ENCODE measurements at places on chromosomes 4 and X. TPM values are rescaled to one million over a fixed set of nuclear protein-coding genes. Genes with fewer than 3 reads are reported as not detected.
A peak's percentile ranks its signal among the peaks of the same experiment; 100 is the strongest.

DNA sequence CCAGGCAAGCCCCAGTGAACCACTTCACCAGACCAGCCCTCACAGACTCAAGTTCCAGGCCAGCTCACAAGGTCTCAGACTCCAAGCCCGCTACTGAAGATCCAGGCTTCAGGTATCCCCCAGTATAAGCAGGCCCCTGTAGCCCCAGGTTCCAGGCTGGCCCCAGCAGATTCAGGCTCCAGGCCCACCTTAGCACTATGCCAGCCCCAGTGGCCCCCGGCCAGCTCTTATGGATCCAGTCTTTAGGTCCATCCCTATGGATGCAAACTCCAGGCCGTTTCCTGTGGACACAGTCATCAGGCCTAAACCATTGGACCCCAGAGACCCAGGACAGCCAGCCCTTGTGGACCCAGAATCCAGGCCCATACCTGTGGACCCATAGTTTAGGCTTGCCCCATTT is 277.8 kb upstream of the MAGEB18 start:
- no peak for DNase-seq

DNA sequence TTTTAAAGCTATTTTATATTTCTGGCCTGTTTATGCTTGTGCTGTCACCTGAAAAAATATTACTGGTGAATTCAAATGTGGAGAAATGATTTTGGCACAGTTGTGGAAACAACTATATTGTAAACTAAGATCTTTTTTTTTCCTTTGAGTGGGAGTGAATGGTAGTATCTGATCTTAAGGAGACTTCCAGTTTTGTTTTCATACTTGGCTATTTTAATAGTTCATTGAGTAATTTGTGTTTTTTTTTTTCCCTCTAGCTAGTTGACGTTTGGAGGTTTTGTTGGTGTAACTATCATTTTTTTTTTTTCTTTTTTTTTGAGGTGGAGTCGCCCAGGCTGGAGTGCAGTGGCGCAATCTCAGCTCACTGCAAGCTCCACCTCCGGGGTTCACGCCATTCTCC is 10.5 kb downstream of the STAG2 start:
- DNase-seq = no peak

- DNase-seq = peak; percentile 2
These were observed at the start of gene SHISA3 for GRCh38 chr4:42396752-42397634. Gene SHISA3 (plus strand): TSS chr4:42397488. CDS start chr4:42398057, 569 bp downstream.

DNA sequence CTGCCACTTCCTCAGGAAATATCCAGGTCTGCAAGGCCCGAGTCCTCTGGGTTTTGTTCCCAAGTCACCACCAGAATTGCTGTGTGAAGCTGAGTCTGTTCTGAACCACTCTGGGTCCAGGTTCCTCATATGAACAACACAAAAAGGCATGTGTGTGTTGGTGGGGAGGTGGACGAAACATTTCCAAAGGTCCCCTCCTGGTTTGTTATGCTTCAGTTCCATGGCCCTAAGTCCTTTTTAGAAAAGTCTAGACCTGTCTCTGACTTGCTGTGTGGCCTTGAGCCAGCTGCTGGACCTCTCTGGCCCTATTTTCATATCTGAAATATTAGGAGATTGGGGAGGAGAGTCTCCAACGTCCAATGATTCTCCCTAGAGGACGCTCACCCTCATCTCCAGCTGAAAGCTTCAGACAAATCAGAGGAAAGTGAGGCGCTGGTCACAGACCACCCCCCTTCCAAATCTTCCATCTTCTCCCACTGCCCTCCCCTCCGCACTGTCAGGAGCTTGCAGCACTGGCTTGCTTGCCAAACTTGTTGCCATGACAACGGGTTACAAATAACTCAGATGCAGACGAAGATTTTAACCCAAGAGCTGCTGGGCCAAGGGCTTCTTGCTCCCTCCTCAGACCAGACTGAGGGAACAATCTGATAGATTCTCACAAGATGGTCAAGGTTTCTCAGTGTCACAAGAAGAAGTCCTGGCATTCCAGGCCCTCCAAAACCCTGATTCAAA is 64.5 kb downstream of the SMC1A start:
- no peak for DNase-seq

DNA sequence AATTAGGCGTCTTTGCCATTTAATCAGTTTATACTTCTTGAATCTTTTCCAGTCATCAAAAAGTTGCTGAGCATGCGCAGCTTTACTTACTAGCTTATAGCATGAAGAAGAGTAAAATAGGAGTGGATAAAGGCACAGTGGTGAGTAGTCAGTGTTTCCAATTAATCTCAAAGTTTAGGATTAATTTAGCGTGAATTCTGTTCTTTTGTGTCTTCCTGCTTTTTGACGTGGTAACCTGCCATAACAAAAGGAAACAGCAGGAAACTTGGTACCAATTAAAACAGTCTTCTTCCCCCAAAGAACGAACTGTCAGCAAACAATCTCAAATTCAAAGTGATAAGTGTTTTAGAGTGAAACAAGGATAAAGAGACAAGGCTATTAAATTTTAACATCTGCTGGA is 61.9 kb downstream of the TET2 start:
- DNase-seq = no peak

- DNase-seq = no peak
These were observed 222.3 kb upstream of the BOD1L1 start for GRCh38 chr4:13849778-13850177.

DNA sequence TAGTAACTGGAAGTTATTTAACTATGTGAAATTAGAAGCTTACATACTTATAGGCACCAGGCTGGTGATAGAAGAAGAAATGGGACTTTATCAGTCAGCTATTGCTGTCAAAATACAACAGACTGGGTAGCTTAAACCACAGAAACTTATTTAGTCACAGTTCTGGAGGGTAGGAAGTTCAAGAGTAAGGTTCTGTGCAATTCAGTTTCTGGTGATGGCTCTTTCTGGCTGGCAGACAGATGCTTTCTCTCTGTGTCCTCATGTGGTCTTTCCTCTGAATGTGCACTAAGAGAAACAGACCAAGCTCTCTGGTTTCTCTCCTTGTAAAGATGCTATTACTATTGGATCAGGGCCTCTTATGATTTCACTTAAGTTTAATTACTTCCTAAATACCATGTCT is 92.1 kb upstream of the ANKRD50 start:
- DNase-seq = no peak

GRCh38 chr4:107423677-107424405 is 296.2 kb downstream of the PAPSS1 start:
- DNase-seq = no peak

The NHS gene
- 19.5 TPM for total RNA-seq

The S100P gene
- 365 TPM for total RNA-seq

The TLR10 gene
- not detected for total RNA-seq

The DMD gene
- 7.6 TPM for total RNA-seq

The FRMD7 gene
- not detected for total RNA-seq
